GM04503 (cell line): ENCODE measurements at places on chromosomes 5 and 9.

DNA sequence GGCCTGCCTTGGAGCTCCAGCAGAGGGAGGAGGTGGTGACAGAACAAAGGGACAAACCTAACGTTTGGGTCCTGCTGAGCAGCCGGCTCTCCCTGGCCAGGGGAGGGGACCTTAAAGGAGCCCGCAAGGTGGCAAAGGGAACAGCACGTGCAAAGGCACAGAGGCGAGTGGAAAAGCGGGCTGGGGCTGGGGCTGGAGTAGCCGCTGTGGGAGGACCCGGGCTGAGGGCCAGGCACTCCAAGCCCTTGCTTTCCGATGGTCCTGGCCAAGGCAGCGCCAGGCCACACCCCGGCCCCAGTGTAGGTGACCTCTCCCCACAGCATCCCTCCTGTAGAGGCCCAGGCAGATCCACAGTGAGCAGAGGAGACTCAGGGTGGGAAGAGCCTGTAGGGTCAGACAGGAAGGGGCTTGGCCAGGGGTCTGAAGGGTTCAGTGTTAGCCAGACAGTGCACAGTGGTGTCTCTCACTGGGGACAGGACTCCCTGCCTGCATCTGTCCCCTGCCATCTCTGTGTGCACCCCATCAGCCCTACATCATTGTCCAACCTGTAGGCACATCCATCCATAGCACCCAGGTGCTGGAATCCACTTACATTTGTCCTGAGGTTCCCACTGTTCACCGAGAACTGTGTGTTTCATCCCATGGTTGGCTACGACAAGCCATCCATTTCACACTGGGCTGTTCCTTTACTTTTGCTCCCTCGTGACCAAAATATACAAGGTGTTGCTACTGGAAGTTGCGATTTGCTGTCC is 77.0 kb downstream of the NEK6 start:
- DNase-seq = no peak

- DNase-seq = no peak
These were observed 217.3 kb downstream of the ADAMTS6 start for GRCh38 chr5:65264420-65264819.

DNA sequence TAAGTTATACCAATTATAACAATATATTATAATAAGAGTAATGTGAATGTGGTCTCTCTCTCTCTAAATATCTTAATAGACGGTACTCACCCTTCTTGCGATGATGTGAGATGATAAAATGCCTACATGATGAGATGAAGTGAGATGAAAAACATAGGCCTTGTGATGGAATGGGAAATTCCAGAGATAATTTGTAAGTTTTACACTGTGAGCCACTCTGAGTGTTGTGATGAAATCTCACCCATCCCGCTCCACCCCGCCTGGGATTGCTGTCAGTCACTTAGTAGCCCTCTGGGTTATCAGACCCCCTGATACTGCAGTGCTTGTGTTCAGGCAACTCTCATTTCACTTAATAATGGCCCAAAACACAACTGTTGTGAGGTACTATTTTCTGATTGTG is 10.5 kb downstream of the SUSD3 start:
- no peak for DNase-seq

DNA sequence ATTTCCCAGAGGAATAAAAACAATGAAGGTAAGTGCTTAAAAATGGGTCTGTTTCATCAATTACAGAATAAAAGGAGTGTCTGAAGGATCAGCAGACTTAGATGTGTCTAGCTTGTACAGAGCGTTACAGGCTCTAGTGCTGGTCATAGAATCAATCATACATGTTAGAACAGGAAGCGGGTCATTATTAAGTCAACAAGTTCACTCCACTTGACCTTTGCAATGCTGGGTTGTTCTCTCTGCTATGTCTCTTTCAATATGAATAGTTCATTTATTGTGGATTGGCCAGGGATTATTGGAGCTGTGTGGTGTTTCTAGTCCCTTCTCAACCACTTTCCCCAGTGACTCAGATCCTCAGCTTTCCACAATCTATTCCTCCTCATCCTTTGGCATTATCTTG is 20.7 kb upstream of the EGFLAM start:
- DNase-seq = no peak

GRCh38 chr9:70532716-70533115 is 118.3 kb upstream of the KLF9 start:
- no peak for DNase-seq

DNA sequence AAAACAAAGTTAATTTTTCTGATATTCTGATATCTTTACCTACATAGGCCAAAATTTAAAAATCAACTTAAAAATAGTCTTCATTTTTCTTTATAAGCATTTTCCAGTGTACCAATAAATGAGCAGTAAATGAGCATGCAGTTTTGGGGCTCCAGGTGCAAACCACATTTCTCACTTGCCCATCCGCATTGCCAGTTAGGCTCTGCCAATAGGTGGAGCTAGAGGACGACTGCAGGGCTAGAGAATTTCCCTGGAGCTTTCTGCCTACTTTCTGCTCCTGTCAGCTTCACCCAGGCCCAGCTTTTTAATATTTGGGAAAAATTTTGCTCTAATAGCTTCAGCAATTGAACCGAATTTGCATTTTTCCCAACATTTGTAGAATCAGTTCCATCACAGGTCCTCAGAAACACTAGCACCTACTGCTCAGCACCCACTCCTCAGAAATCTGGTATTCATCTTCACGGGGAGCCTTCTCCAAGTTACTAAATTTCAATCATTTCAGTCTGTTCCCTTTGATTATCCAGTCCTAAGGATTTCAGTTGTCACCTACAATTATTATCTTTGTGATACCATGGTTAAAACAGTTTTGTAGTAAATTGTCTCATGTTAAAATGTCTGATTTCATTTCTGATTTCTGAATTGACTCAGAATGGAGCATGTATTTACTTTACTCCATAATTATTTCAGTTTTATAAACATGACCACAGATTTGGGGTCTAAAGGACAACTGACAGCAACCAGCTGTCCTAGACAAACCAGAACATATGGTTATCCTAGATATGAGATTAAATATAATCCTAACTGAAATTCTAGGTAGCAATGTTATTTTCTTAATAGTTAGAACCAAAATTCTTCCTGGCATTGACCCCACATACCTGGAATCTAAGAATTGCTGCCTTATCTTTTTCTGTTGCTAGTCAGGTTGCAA is 104.6 kb upstream of the FAM174A start:
- DNase-seq = no peak

GRCh38 chr9:128555180-128555721 is 2.9 kb downstream of the SPTAN1 start:
- no peak for DNase-seq

- DNase-seq = no peak
These were observed 47.9 kb downstream of the OLFM1 start for GRCh38 chr9:135135171-135135928.

DNA sequence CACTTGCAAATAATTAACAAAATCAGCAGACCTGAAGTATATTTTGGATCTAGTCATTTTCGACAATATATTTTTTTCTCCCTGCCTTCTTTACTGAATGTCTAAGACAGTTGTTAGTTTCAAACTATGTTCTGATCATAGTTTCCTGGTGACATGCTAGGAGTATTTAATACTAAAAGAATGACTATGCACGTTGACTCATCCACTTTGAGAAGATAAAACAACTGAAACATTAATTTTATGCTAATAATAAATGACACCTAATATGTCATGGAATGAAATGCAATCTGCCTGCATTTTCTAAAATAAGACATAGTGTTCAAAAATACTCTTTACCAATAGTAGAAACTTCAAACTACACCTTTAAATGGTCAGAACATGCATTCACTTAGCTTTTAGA is 2123.7 kb upstream of the C9orf72 start:
- no peak for DNase-seq

DNA sequence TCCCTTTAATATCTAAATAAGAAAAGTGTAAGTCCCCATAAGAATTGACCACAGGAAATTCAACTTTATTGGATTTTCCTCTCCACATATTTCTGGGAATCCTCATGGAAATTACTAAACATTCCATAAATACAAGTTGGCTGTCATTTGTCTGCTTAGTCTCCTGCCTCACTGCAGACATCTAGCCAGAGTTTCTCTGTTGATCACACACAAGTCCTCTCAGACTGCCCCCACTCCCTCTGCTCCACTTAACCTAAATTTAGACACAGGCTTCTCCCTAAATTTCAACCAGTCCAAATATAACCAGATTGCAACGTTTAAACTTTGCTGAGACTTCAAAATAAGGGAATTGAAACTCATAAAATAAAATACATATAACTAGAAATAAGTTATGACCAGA is 982.1 kb downstream of the DTWD2 start:
- no peak for DNase-seq

DNA sequence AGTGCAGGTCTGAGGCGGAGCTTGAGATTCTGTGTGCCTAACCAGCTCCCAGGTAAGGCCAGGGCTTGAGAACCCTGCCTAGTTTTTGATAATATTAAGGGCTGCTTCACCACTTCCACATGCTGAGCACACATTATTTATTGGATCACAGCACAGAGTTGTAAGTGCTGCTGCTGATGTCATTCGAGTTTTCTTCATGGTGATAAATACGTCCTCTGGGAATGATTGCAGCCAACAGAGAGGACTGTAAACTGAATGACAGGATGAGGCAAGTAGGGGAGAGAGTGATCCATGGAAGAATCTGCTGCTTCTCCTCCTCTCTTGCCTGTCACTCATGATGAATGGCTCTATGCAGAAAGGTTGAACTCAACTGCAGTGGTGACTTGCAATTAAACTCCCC is 77.9 kb upstream of the VPS13A start:
- DNase-seq = no peak

DNA sequence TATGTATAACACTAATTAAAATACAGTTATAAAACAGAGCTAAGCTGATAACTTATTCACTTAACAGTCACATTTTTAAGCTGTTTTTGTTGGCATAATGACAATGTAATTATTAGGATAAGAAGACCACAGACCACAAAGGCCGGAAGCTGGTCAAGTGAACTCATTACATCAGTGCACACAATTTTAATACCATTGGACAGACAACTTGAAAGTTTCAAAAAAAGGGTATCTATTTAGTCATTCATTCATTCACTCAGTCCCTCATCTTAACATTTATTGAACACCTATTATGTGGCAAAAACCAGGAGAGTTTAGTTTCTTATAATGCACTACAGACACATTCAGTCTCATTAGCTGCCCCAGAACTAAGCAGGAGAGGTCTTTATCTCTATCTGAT is 11.6 kb downstream of the ERP44 start:
- DNase-seq = no peak

DNA sequence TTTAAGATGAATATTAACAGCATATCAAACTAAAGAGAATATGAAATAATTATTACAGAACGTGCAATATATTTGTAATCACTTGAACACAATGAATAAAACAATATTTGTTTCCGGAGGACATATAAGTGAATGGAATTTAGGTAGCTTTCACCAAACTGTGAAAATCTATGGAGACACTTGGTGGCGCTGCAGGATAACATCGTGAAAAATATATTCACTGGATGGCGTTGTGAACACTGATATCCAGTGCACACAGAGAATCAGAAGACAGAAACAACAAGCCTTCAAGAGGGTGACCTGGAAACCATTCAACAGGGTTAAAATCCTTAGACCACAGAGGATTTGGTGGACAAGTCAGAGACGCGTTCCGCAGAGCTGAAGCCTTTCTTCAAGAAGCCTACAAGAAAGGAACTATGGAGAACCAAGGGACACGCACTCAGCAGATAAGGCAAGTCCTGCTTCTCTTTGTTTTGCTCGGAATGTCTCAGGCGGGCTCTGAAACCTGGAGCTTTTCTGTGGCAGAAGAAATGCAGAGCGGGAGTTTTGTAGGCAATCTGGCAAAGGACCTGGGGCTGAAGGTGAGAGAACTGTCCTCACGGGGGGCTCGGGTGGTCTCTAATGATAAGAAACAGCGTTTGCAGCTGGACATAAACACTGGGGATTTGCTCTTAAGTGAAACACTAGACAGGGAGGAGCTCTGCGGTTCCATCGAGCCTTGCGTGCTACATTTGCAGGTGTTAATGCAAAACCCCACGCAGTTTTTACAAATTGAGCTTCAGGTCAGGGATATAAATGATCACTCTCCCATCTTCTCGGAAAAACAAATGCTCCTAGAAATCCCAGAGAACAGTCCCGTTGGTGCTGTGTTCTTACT is at the start of gene PCDHB11:
PCDHB11 (plus strand) TSS at position 269 of the 877 bp plus-strand sequence; CDS start at position 417, 148 bp downstream.
- DNase-seq = no peak

GRCh38 chr9:116546711-116547581 is 140.2 kb upstream of the TRIM32 start:
- no peak for DNase-seq

DNA sequence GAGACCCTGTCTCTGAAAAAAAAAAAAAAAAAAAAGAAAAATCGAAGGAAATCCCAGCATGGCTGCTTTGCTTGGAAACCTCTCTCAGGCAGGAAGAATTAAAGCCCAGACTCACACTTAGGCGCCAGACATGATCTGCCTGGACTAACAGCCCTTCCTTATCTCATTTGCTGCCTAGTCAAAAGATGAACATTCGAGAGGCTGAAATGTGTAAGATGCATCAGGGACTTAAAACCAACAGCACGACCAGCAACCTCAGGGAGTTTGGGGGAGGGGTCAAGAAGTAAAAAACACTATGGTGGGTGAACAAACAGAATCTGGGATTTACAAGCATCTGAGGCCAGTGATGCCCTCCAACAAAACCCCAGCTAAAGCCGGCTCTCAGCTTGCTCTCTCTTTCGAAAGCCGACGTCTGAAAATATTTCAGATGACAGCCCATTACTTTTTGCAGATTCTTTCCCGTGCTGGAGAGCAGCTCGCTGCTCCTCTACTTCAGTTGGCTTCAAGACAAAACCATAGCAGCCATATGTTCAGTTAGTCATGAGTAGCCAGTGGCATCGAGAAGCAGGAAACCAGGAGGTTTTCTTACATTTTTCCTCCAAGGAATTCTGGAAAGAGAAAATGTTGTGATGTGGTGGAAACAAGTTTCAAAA is 249.9 kb downstream of the MARCHF11 start:
- DNase-seq = peak; percentile 63

DNA sequence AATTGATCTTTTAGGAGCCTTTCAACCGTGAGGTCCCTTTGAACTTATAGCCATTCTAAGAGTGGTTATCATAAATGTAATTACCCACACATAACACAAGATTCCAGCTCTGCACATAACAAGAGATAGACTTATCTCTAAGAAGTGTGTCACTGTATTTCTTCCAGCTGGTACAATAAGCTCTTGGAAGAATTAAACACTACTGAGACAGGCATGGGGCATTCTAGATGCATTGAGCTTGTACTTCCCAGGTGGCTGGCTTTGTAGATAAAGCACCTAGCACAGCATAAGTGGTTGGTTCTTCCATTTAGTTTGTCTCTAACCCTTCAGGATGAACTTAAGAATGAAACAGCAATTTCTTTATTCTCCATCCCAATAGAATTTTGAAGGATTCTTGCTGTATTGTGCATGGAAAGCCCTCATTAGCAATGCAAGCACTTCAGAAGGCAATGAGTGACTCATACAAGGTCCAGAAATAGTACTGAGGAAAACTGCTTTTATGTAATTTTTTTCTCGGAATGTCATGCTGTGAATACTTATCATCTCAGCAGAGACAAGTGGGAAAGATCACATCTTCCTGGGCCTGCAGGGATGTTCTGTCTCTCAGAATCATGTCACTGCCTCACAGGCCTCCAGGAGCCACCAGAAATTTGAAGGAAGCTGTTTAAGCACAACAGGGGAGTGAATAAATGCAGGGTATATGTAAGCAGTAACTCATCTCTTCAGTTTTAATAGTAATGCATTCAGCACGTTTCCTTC is 91.1 kb upstream of the CD180 start:
- DNase-seq = no peak

GRCh38 chr9:86562691-86563090 is 208.5 kb upstream of the TUT7 start:
- DNase-seq = no peak
